ENCODE measurements at places on chromosomes 3 and 15.

GRCh38 chr3:120561251-120562045, 34.7 kb upstream of the NDUFB4 start:
- peak; percentile 53 for DNase-seq

- no peak for DNase-seq
Observed at GRCh38 chr3:44329946-44330345, 8.6 kb upstream of the TCAIM start.

GRCh38 chr15:39587096-39587721, 6.3 kb downstream of the THBS1 start:
- DNase-seq: no peak

DNA sequence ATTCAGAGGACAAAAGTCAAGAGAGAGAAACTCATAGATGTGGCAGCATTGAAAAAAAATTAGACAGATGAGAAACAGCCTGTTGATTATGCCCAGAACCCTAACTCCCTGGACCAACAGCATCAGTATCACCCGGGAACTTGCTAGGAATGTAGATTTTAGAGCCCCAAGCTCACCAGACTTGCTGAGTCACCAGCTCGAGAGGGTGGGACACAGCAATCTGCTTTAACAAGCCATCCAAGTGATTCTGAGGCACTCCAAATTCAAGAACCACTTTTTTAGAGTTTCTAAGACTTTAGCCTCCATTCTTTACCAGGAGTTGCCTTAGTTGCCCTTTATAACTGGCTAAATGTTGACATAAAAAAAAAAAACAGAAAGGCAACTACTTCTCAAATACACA, 70.9 kb downstream of the CGGBP1 start:
- peak; percentile 33 for DNase-seq

DNA sequence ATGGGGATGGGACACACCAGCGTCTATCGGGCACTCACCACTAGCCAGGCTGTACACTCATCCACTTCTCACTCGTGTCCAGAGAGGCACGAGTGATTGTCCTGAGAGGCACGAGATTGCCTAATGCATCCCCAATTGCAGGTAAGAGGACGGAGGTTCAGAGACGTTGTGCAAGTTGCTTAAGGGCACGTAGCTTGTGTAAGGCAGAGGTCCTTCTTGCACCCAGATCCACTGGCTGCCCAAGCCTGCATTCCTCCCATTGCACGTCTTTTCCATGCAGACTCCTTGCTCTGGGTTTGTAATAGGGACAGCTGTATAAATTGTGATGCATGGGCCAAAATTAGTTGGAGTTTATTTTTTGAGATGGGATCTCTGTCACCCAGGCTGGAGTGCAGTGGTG, 264.3 kb downstream of the PLCL2 start:
- DNase-seq: no peak

- DNase-seq: no peak
Observed at GRCh38 chr15:47289656-47290055, 427.6 kb upstream of the SEMA6D start.

DNA sequence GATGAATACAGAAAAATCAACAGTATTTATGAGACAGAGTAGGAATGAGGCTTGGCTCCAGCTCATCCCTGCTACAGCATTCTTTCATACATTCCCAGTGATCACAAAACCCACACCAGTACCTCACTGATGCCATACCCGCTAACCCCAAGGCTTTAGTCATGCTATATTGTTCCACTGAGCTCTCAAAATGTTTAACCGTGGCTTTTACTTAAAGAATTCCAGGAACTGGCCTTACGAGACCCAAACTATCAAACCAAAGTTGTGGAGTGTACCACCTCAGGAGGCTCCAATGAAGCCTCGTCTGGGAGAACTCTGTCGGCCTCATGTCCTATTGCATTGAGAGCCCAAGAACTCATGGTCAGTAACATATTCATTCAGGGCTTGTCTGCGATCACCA, 278.9 kb downstream of the ULK4 start:
- DNase-seq: peak; percentile 72

DNA sequence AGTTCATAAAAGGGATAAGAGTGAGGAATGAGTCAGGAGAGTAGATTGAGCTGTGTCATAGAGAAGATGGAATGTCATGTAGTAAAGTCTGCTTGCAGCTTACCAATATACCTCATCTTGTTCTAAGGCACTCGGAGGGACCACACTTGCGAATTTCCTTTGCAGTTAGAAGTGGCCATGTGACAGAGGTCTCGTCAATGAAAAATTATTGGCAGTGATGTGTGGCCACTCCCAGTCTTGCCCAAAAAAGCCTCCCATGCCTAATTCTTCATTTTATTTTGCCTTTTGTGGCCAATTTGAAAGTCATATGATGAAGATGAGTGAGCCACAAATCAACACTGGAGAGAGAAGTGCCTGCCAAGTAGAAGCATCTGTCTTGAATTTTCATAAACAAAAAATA, 465.6 kb upstream of the ZNF385D start:
- DNase-seq: no peak

DNA sequence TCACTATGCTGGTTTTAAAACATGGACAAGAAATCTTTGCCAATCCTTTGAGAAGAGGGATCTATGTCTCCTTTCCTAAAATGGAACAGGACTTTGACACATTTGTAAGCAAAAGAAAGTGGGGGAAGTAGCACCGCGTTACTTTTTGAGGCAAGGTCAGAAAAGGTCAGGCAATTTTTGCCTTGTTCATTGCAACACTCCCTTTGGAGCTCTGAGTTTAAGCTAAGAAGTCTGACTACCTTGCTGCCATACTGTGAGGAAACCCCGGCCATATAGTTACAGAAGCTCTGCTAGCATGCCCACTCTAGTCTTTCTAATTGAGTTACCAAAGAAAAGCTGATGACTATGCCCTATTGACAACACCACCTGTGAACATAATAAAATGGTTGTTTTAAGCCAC, 1.4 kb downstream of the FAM227B start:
- DNase-seq: no peak

- no peak for DNase-seq
Observed at GRCh38 chr3:125238759-125239158, 26.2 kb upstream of the SLC12A8 start.

- no peak for DNase-seq
Observed at GRCh38 chr3:191688756-191689433, 227.9 kb downstream of the PYDC2 start.

DNA sequence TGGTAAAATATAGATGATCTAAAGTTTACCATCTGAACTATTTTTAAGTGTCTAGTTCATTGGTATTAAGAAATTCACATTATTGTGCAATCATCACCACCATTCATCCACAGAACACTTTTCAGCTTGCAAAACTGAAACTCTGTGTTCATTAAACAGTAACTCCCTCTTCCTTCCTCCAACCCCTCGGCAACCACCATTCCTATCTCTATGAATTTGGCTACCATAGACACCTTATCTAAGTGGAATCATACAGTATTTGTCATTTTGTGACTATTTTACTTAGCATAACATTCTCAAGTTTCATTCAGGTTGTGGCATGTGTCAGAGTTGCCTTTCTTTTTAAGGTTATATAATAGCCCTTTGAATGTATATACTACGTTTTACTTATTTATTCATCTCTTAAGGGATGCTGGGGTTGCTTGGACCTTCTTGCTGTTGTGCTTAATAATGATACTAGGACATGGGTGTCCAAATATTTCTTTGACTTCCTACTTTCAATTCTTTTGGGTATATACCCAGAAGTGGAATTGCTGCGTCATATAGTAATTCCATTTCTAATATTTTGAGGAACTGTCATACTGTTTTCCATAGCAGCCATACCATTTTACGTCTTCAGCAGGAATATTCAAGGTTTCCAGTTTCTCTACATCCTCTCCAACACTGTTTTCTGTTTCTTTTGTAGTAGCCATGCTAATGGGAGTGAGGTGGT, 20.9 kb downstream of the KAT2B start:
- DNase-seq: no peak

DNA sequence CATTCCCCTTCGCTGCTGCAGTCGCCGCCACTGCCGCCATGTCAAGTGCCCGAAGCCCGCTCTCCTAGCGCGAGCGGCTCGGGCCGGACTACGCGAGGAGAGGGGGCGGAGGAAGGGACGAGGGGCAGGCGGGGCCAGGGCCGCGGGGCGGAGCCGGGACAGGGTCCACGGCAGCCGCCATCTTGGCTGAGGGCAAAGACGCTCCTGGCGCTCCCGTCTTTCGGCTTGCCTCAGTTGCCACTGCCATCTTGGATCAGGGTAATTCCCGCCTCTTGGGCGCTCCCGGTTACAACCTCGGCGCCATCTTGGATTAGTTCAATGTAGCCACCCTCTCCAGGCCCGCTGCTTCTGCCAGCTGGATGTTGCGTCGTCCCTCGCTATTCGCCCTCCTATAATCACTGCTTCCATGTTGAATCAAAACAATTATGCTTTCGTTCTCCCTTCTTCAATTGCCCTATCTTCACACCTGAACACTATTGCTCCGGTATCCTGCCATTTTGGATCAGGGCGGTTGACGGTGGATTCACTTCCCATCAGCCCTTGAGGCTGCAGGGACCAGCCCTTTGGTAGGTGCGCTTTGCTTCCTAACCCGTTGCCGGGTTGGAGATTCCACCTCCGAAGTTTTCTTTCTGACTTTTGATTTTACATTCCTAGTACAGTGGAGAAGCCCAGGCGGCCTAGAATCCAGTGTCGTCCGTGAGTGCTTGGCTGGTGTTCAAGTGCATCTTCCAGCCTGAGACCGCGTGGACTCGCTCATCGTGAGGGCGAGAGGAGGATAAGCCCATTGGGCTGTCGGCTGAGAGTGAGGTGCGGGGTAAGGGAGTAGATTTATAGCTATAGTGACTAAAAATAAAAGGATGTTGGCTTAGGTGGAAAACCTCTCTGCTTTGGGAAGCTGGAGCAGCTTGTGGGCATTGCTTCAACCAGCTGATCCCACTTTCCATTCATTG, at the start of gene HACD2:
Gene HACD2, minus strand, starts transcription at position 66 of the 950 bp plus-strand sequence. Its CDS starts 26 bp downstream, at position 40.
- peak; percentile 98 for DNase-seq

GRCh38 chr3:97835761-97836160, 13.9 kb downstream of the CRYBG3 start:
- DNase-seq: no peak

All from HS-27A (cell line).